Peyer's patch (tissue), 4 donors: ENCODE measurements at places on chromosomes 13 and 19. TPM values are rescaled to one million over a fixed set of nuclear protein-coding genes. Genes with fewer than 3 reads are reported as not detected.

SULT2A1 gene
- total RNA-seq: not detected

SIGLECL1 gene
- total RNA-seq: not detected

- no peak overlapping the region for H3K4me3 ChIP-seq
- no peak overlapping the region for H3K27ac ChIP-seq
- no peaks in the 10 kb centered on the region for H3K36me3 ChIP-seq
- H3K27me3 ChIP-seq: no peaks in the 10 kb centered on the region
- no peak for DNase-seq
- no peaks in the 10 kb centered on the region for H3K4me1 ChIP-seq
These were observed 340.8 kb downstream of the KLF5 start for GRCh38 chr13:73399347-73400216.

GRCh38 chr19:1487576-1488281 is 2.4 kb downstream of the PCSK4 start:
- no peaks in the 10 kb centered on the region for H3K4me1 ChIP-seq
- H3K4me3 ChIP-seq: no peak overlapping the region
- no peaks in the 10 kb centered on the region for H3K36me3 ChIP-seq
- H3K27ac ChIP-seq: no peak overlapping the region
- no peak for DNase-seq

GRCh38 chr19:38352611-38353010 is 17.0 kb downstream of the CATSPERG start:
- H3K4me3 ChIP-seq: no peak overlapping the region
- no peak overlapping the region for H3K27ac ChIP-seq
- H3K4me1 ChIP-seq: no peaks in the 10 kb centered on the region
- DNase-seq: no peak

- H3K36me3 ChIP-seq: no peaks in the 10 kb centered on the region
- H3K27ac ChIP-seq: no peak overlapping the region
- no peaks in the 10 kb centered on the region for H3K4me1 ChIP-seq
- no peak for DNase-seq
- no peaks in the 10 kb centered on the region for H3K27me3 ChIP-seq
These were observed 7.7 kb upstream of the IRS2 start for GRCh38 chr13:109794095-109794494.

GRCh38 chr13:98364179-98364578 is 187.1 kb upstream of the RNF113B start:
- no peaks in the 10 kb centered on the region for H3K27me3 ChIP-seq
- no peak overlapping the region for H3K4me3 ChIP-seq
- no peak overlapping the region for H3K27ac ChIP-seq
- no peaks in the 10 kb centered on the region for H3K36me3 ChIP-seq

GRCh38 chr19:19847781-19848180 is 17.9 kb upstream of the ZNF253 start:
- DNase-seq: no peak
- no peak overlapping the region for H3K27ac ChIP-seq
- H3K36me3 ChIP-seq: no peaks in the 10 kb centered on the region
- no peak overlapping the region for H3K4me3 ChIP-seq

GRCh38 chr19:12727745-12728433 is 4.2 kb upstream of the TNPO2 start:
- no peak for DNase-seq
- no peaks in the 10 kb centered on the region for H3K36me3 ChIP-seq
- no peaks in the 10 kb centered on the region for H3K4me1 ChIP-seq
- no peaks in the 10 kb centered on the region for H3K27me3 ChIP-seq
- no peak overlapping the region for H3K27ac ChIP-seq

DNA sequence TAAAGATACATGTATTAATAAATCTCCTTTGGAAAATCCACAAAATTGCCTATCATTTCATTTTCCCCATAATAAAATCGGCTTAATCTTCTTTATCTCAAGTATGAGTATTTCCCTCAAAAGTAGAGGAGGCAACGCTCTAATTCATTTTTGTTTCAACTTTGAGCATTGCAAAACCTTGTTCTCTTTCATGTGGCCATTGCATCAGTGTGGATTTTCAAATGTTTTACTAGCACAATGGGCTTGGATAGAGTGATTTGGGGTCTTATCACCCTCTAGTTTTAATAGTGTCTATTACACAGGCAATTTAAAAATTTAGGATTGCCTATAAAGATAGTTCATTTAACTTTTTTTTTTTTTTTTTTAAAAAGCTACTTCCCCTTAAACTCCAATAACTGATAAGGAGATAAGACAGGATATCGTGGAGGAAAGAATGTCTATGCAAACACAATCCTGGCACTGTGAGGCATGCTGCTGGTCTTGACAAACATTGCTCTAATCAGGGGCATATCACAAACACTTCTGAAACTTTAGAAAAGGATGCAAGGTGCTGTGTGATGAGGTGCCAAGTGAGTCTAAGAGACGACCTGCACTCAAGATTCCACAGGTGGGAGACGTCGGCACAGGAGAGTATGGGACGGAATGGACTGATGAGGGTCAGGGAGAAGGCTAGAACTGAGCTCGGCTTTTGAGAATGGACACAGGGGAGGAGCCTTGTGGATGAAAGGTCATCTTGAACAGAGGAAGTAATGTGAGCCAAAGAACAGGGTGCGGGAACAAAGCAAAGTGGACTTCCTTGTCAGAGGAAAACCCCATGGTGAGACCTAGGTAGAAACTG is 199.7 kb downstream of the IRS2 start:
- H3K27ac ChIP-seq: peak overlapping the region; percentile 82
- no peak overlapping the region for H3K4me3 ChIP-seq
- DNase-seq: peak; percentile 75
- H3K36me3 ChIP-seq: no peaks in the 10 kb centered on the region
- no peaks in the 10 kb centered on the region for H3K27me3 ChIP-seq
